ENCODE measurements at places on chromosomes 7 and 10.

- DNase-seq: no peak
Measured at GRCh38 chr10:86751477-86751876, 4.9 kb upstream of the BMPR1A start.

DNA sequence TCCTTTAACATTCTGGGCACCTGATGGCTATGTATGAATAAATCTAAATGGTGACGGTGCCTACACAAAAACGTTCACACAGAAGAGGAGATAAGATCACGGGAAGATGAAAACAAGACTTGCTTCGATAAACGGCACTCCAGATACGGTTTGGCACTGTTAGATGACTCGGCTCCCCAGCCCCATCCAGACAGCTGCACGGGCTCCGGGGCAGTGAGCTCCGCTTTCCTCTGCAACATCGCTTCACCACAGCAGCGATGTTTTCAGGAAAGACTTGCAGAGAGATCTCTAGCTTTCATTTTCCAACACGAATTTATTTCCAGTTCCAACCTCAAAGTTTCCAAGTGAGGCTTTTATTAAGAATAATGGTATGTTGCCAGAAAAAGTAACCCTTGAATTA is 132.1 kb downstream of the KLF6 start:
- no peak for DNase-seq

- no peak for DNase-seq
Measured at GRCh38 chr10:71368643-71369042, 28.1 kb upstream of the CDH23 start.

GRCh38 chr10:35639728-35640401 is 2.2 kb downstream of the FZD8 start:
- no peak for DNase-seq

DNA sequence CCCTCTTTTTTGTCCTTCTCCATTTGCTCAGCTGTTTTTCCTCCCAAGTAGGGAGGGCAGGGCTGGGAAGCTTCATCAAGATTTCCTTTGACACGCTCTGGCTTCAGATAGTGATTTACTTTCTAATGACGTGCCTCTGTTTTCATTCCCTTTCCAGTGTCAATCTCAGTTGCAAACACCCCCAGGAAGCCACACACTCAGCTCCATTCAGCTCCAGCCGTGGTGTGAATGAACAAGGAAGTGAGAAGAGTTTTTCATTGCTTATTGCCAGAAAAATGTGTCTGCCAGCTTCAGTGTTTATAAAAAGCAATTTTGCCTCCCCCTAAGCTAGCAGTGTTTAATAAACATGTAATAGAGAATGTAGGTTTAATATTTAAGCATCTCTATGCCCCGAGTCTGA is 108.7 kb upstream of the DPP6 start:
- no peak for DNase-seq

DNA sequence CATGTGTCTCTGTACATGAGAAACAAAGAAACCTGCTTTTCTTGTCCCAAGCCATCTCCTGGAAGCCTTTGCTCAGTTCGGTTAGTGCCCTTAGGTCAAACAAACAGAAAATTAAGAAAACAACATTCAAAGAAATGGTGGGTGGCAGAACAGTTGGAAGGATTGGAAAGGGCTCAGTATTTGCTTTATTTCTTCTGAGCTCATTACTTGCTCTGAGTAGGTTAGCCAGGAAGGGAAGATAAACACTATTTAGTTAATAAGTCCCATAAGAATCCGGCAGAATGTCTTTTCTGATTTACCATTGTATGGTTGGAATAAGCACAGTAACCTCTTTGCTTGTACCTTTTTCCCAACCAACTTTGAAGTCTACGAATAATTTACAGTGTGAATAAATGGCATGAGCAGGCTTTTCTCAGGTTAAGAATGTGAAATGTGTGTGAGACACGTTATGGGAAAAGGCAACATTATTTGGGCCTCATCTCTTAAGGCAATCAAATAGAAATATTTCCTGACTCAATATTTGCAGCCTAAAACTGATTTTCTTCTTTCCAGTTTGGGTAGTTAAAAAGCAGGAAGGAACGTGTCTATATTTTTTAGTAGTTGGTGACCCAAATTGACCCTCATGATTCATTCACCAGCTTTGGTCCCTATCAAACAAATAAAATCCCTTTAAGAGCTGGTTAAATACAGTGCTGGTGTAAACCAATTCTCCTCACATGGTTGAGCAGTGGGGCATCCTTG is 158.5 kb downstream of the DKK1 start:
- DNase-seq: no peak

DNA sequence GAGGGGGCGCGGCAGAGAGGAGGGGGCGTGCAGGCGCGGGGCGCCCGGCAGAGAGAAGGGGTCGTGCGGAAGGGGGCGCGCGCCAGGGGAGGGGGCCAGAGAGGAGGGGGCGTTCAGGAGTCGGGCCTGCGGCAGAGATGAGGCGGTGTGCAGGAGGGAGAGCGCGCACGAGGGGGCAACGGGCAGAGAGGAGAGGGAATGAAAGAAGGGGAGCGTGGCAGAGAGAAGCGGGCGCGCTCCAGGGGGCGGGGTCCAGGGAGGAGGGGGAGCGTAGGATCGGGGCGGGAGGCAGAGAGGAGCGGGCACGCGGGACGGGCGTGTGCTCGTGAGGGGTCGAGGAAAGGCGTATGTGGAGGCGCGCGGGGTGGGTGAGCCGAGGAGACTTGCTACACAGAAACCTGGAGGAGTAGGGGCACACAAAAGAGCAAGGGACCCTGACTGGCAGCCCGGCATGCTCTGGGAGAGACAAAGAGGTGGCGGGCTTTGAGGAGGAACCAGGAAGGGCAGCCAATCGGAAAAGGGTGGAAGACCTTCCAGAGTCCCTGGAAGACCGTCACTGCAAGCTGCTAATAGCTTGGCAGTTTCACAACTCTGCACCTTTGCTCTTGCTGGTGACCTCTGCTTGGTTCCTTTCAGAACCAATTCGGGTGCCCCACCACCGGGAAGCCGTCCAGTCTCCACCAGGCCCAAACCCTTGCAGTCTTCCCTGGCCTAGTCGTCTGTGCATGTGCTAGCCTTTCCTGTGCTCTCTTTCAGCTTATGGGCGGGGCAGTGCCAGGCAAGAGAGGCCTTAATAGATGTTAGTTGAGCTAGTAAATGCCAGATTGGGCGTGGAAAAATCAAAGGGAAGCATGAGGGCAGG is 639 bp downstream of the DYDC2 start:
- no peak for DNase-seq
